T-helper 1 cell (primary cell): ENCODE measurements at places on chromosomes 1 and 21.

DNA sequence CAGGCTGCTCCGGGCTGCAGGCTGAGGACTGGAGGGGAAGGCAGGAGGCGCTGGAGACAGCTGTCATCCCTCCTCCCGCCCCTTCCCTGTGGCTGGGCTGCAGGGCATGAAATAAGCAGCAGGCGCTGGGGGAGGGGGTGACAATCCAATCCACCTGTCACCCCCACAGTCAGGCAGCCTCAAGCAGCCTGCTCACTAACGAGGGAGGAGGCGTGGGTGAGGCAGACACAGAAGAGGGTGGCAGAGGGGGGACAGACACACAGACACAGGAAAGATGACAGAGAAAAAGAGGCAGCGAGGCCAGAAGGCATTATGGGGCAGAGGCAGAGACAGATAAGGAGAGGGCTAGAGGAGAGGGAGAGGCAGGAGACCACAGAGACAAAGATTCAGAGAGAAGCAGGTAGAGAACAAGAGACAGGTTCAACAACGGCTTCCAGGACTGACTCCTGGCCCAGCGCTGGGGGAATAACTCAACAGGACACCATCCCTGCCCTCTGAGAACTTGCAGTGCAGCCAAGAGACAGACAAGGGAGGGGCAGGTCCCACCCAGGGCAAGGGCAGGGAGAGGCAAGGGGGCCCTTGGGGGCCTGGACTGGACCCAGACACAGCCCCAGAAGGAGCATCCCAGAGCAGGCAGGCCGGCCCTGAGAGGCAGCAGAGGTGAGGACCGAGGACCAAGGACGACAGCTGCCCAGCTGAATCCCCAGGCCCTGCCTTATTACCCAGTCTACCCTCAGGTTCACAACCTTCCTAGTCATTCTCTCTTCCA, 11.2 kb downstream of the MEF2D start:
- DNase-seq, result no peak

GRCh38 chr1:195867638-195868037, 740.6 kb downstream of the KCNT2 start:
- no peak for DNase-seq

GRCh38 chr1:156726549-156727226, 1.6 kb upstream of the METTL25B start:
- peak; percentile 39 for DNase-seq

GRCh38 chr1:17397910-17398695, 26.1 kb downstream of the PADI6 start:
- no peak for DNase-seq
